ENCODE measurements at places on chromosomes 7 and 10.

DNA sequence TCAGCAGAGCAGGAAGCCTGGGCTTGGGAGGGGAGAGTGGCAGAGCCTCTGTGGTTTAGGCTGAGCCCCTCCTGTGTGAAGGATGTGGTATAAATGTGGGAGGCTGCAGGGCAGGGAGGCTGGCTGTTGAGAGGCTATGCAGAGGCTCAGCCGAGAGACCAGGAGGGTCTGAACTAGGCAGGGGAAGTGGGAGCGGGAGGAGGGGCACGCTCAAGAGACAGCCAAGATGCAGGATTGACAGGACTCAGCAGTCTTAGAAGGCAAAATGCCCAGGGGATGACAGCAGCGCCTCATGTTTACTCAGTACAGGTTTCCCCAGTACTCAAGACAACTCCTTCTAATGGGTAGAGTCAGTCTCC, 24.3 kb downstream of the BTBD16 start:
- no peak for DNase-seq

DNA sequence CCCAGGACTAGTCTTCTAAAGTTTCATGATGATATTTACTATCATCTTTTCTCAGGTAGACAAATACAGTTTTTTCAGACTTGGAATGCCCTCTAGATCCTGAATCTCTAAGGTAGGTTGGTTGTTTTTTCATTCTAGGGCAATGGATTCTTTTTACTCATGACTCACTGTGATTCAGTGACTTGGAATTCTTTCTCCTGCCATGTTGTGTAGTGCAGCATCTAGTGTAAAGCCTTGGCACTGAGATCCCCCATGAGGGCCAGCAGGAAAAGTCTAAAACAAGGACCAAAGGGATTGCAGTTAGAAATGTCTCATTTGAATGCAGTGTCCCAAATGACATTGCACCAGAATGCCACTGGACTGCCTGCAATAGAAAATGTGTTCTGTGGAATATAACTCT, 430.4 kb downstream of the NEBL start:
- no peak for DNase-seq

- no peak for DNase-seq
Observed at GRCh38 chr7:158108646-158109293, 478.9 kb downstream of the PTPRN2 start.

- no peak for DNase-seq
Observed at GRCh38 chr7:31860925-31861324, 173.9 kb downstream of the PPP1R17 start.

GRCh38 chr10:124888262-124888661, 53.7 kb upstream of the ZRANB1 start:
- no peak for DNase-seq

All from activated CD4-positive, alpha-beta T cell treated with anti-CD3 and anti-CD28 coated beads for 36 hours (primary cell).